ENCODE measurements at places on chromosomes 2 and 18.

GRCh38 chr2:212843409-212844199 is 305.0 kb upstream of the ERBB4 start:
- DNase-seq: no peak

GRCh38 chr2:61015976-61016375 is 1.5 kb upstream of the PEX13 start:
- DNase-seq: no peak

DNA sequence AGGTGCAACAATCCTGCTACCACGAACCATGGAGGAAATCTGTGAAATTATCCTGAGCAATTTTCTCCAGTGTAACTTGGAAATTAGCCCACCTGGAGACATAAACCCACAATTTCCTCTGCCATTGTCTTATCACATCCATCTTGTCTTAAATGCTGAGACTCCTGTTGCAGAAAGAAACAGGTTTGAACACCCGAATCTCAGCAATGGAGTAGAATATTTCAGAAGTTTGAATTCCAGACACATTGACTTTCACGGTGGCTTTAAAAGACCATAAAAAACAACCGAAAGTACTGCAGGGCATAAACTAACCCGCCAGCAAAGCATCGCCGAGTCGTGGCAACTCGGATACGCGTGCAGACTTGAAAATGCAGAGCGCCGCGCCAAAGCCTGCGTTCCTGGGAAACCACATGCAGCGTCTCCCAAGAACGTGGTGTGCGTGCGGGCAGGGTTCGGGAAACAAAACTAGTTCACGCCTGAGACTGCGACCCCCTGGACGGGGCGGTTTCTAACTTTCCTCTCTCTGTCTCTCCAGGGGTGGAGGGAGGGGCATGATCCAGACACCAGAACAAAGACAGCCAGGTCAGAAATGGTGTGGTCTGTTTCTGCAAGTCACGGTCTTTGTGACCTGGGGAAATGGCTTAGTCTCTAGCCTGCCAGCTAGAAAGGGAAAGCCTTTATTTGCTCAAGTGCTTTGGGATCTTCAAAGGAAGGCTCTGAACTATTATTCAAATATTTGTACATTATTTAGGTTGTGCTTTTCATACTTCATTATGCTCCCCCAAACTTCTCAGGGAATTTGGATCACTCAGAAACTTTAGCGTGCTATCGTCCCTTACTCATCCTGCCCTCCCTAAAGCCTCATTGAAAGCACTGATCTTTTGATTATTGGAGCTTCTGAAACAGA is 26.9 kb upstream of the KCTD1 start:
- no peak for DNase-seq

- no peak for DNase-seq
Measured at GRCh38 chr2:164052006-164052405, 316.2 kb upstream of the FIGN start.

- no peak for DNase-seq
Measured at GRCh38 chr2:238936162-238937052, 88.5 kb downstream of the TWIST2 start.
